ENCODE measurements at places on chromosomes 4 and X.

GRCh38 chrX:41471786-41472185 is 24.6 kb downstream of the NYX start:
- no peak for DNase-seq

DNA sequence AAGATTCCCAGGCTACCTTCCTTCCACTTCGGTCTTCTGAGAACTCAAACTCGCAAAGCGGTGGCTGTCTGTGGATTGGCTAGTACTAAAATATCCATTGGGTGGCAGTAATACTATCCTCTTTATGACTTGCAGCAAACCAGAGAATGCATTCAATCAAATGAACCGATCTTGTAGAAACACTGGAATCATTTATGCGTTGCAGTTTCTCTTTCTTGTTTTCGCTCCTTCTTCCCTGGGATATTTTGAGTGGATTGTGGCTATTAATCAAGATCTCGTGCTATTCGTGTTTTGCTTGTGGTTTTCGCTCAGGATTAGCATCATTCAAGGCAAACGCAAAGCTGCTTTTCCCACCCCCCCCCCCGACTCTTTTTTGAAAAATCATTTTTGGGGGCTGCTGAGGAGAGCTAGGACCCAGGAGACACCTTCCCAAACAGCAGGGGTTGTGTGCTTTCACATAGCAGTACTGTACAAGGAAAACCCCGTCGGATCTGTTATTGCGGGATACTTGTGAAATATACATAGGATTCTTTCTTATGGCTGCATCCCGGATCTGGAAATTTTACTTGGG is at the start of gene IL1RAPL1:
Gene IL1RAPL1 (plus strand): TSS at position 466 of the 571 bp plus-strand sequence.
- DNase-seq, result no peak

DNA sequence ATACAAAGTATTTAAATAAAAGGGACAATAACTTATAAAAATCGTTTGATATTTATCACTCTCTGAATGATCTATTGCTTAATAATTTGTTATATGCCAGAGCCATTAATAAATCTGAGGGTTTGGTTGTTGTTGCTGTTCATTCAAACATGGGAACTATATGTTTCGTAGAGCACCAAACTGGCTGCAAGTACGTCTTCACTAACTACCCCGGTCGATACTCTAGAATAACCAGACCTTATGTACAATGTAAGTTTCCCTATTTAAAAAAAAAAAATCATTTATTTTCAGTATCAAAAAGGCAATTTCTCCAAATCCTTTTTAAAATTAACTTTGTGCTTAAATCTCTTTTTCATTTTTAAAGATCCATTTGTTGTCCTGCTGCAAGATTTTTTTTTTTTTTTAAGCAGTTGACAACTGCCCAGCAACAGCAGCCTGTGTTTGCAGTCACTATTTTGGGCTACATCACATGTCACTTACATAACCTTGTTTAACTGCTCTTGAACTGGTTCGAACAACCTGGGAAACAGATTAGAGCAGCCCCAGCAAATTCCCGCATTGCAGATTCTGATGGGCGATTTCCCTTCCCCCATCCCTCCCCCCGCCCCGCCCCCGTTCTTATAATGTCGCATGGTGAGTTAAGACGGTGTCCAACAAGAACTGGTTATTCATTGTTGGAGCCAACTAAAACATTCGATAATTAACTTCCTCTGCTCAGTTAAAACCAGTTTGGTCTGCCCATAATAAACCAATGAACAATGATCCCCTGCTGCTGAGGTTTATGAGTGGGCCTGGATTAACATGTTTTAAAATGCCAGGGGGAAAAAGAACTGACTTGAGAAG is 238.9 kb downstream of the NR3C2 start:
- no peak for DNase-seq

- DNase-seq, result no peak
These were observed 80.9 kb upstream of the PLAC1 start for GRCh38 chrX:134738986-134739740.

DNA sequence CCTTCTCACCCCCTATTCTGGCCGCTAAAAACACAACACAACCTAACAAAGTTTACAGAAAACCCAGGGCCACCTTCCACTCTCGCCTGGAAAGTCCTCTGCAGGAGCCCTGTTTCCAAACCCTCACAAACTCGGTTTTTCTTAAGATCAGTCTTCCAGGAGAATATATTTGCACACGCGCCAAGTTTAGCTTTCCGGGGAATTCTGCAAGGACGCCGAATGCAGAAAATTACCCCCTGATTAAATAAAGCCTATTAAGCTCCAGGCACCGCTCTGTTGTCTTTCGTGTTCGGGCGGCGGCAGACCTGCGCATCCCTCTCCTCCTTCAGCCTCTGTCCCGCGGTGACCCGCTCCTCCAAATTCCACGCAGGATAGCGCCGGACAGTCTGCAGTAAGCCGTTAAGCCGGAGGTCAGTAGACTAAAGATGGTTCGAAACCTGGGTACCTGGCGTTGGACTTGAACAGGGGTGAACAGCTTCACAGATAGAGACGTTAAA is 5.0 kb downstream of the MSX1 start:
- DNase-seq, result no peak

DNA sequence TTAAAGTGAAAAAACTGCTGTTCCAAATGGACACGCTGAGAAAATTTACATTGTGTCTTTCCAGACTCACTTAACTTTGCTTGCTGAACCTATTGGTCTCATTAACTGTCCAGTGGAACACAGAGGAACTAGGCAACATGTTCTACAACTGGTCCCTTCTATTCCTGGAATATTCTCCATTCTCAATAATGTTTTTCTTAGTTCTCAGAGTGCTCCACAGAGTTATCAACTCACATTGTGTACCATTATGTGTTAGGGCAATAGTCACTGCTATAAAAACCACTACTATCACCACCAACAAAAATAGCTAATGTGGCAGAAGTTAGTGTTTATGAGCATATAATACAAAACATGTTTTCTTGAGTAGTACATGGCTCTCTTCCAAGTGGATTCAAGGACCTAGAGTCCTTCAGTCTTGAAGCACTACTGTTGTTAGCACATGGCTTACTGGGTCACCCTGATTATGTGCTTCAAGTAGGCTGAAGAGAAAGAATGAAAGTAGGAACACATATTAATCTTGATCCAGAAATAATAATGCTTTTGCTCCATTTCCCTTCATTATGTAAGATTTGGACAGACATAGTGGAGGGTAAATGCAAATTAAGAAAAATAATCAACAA is 865.3 kb upstream of the HS3ST1 start:
- DNase-seq, result no peak

DNA sequence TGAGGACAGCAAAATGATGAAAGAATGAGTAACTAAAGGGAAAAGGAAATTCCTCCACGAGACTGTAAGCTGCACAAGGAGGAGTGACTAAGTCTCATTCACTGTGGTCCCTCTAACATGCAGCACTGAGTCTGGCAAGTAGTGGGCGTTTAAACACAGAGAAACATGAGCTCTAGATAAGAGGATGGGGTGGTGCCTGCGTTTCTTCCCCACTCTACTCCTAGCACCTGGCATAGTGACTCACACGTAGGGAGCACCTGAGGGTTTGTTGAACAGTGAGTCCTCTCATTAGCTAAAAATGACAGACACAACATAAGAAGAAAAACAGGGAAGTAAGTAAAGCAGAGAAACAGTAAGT is 105.8 kb upstream of the CBR4 start:
- no peak for DNase-seq

Data from sciatic nerve (tissue), 2 donors.